ENCODE measurements at places on chromosomes 2 and 18.
A peak's percentile ranks its signal among the peaks of the same experiment; 100 is the strongest.

DNA sequence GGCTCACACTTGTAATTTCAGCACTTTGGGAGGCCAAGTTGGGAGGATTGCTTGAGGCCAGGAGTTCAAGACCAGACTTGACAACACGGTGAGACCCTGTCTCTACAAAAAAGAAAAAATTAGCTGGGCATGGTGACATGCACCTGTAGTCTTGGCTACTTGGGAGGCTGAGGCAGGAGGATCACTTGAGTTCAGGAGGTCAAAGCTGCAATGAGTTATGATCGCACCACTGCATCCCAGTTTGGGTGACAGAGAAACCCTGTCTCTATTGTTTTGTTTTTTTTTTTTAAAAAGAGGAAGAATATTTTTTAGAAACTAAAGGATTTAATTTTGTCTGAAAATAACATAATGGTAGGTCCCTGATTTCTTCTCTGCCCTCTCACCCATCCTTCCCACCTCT lies 79.4 kb upstream of the TMEM200C start:
- H3K27me3 ChIP-seq = no peaks in the 10 kb centered on the region
- no peak overlapping the region for H3K4me3 ChIP-seq
- DNase-seq = no peak
- no peak overlapping the region for H3K27ac ChIP-seq

DNA sequence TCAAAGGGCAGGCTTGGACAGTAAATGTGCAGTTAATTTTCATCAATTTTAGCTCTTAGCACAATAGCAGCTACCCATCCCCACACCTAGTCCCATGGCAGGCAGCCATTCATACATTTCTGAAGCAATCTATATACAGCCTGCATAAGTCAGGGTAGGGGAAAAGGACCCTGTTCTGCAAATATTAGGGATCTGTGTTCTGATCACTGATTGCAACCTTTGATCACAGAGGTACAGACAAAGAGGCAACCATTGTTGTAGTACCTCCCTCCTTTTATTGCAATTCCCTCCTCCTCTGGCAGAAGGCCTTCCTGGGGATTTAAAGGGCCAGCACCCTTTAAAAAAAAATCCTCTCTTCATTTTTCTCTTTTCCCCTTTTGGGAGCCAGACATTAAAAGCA lies 58.3 kb downstream of the KANSL1L start:
- H3K4me1 ChIP-seq = no peaks in the 10 kb centered on the region
- DNase-seq = no peak
- H3K36me3 ChIP-seq = peaks cover 9% of the 10 kb centered on the region
- no peaks in the 10 kb centered on the region for H3K27me3 ChIP-seq
- no peak overlapping the region for H3K27ac ChIP-seq

GRCh38 chr2:62306751-62307468 lies 111.0 kb downstream of the B3GNT2 start:
- H3K36me3 ChIP-seq = no peaks in the 10 kb centered on the region
- H3K4me3 ChIP-seq = no peak overlapping the region
- DNase-seq = no peak
- no peaks in the 10 kb centered on the region for H3K27me3 ChIP-seq

DNA sequence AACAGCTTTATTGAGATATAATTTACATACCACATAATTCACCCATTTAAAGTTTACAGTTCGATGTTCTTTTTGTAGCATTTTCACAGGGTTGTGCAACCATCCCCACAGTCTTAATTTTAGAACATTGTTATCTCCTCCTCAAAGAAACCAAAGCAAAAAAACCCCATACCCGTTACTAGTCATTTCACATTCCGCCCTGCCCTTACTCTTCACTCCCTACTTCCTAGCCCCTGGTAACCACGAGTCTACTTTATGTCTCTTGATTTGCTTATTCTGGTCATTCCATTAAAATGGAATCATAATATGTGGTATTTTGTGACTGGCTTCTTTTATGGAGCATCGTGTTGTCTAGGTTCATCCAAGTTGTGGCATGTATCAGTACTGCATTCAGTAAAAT lies 137.7 kb downstream of the TANC1 start:
- H3K27me3 ChIP-seq = no peaks in the 10 kb centered on the region
- no peaks in the 10 kb centered on the region for H3K4me1 ChIP-seq
- DNase-seq = no peak
- no peak overlapping the region for H3K27ac ChIP-seq
- H3K36me3 ChIP-seq = no peaks in the 10 kb centered on the region

- H3K27ac ChIP-seq = no peak overlapping the region
- no peaks in the 10 kb centered on the region for H3K27me3 ChIP-seq
- peaks cover 12% of the 10 kb centered on the region for H3K4me1 ChIP-seq
- no peaks in the 10 kb centered on the region for H3K36me3 ChIP-seq
These were observed 276.4 kb upstream of the HS6ST1 start for GRCh38 chr2:128594953-128595677.

- DNase-seq = no peak
- no peak overlapping the region for H3K4me3 ChIP-seq
- H3K36me3 ChIP-seq = no peaks in the 10 kb centered on the region
These were observed 728.9 kb downstream of the SUCLG1 start for GRCh38 chr2:83730223-83730622.

- H3K36me3 ChIP-seq = no peaks in the 10 kb centered on the region
- H3K27ac ChIP-seq = peak overlapping the region; percentile 100
- H3K27me3 ChIP-seq = no peaks in the 10 kb centered on the region
- no peak for DNase-seq
- peaks cover 42% of the 10 kb centered on the region for H3K4me1 ChIP-seq
These were observed 21.9 kb downstream of the TEX44 start for GRCh38 chr2:231614559-231615057.
